ENCODE measurements at places on chromosomes 3 and 15.

DNA sequence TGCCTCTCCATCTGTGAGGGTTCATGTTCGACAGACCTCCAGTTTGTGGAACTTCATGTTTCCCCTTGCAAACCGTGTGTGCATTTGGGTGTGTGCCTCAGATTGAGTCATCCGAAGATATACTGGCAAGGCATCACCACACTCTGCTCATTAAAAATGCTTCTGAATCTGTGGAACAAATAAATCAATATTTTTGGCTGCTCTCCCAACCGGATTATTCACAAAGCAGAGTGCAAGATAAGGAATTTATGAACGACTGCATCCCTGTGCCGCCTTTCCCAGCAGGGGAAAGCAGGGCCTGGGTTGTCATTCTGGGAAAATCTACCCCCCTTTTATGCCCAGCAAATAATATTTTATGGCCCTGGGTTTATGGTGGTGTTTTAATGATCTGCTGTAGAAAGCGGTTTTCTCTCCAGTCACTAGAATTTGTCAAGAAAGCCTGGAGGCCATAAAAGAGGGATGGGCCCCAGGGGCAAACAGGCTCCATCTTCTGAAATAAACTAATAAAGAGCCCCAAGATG lies 4.2 kb upstream of the WNT5A start:
- no peak for DNase-seq

DNA sequence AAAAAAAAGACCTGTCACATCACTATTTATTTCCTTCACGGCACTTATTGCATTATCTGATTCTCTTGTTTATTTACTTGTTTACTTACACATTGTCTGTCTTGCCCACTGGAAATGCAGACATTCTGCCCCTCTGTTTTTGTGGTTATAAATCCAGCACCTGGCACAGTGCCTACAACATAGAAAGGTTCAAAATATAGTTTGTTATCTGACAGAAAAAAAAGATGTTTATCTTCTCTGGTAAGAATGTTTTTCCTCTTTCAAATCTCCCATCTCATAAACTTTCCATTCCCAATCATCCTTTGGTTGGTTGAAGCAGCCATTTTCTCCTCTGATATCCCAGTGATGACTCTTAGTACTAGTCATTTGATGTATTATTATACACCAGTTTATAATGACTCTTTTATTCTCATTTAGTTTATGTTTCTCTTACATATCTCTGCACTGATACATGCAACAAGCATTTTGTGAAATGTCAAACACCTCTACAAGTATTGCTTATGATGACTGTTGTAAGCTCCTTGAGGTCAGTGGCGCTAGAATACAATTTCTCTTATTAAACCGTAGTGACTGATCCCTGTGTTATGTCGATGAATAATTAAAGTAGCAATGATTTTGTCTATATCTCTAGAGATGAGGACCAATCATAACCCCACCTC lies 398.4 kb upstream of the TBL1XR1 start:
- DNase-seq: no peak

GRCh38 chr3:103949693-103950092 lies 1417.0 kb upstream of the ALCAM start:
- DNase-seq: no peak

DNA sequence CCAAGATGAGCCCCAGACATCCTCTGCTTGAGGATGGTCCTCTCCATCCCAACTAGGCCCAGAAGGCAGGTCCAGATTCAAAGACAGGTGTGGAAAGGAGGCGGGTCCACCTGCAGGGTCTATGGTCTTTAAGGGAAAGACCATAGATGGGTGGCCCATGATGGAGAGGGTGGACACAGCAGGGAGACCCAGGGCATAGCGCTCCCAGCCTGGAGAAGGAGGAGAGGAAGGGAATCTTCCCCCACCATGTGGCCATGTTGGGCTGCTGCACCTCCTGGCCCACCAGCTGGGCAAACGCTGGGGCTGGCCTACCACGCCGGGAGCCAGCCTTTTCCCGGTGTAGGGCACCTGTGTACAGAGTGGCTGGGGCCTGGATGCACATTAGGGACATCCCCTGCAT lies 265.2 kb upstream of the TLE3 start:
- no peak for DNase-seq

DNA sequence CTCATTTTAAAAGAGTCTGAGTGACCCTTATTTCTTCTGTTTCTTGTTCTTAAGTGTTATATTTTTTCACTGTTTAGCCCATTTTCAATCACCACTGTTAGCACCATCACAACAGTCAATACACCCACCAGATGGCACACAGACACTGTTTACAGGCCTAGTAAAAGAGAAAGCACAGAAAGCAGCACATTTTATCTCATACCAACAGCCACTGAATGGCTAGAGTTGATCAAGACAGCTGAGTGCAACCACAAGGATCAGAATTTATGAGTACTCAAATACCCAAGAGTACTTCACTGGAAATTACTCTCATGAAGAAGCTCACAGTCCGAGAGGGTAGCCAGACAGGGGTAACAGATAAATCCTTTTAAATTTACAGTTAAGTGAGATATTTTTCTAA lies 127.0 kb downstream of the TFDP2 start:
- no peak for DNase-seq

GRCh38 chr3:4988983-4989834 lies 10.0 kb downstream of the BHLHE40 start:
- no peak for DNase-seq

- DNase-seq: no peak
Observed at GRCh38 chr3:169158379-169158778, 505.1 kb downstream of the MECOM start.

- no peak for DNase-seq
Observed at GRCh38 chr3:169179722-169180121, 483.8 kb downstream of the MECOM start.

GRCh38 chr3:69817988-69818387 lies 78.7 kb downstream of the MITF start:
- no peak for DNase-seq

GRCh38 chr3:17738921-17739320 lies 3.5 kb downstream of the TBC1D5 start:
- no peak for DNase-seq

GRCh38 chr3:109066864-109067263 lies 51.1 kb downstream of the MORC1 start:
- DNase-seq: no peak

GRCh38 chr15:80203361-80203885 lies 48.6 kb downstream of the CTXND1 start:
- DNase-seq: no peak

DNA sequence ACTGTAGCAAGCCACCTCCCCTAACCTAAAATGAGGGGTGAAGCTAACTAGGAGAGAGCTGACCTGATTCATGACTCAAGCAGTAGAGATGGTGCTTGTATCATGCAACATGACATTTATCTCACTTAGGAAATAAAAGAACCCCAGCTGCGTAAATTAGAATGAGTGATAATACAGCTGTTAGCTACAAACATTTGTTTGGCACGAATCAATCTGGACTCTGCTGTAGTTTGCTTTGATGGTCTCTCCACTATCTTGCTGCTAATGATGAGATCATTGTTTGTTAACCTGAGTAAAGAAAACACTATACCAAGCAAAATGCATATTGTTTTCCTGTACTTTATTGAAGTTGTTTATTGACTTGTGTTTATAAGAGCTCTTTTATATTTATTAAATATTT lies 92.6 kb downstream of the ALDH1A2 start:
- no peak for DNase-seq

- DNase-seq: no peak
Observed at GRCh38 chr3:139846729-139847128, 88.3 kb upstream of the CLSTN2 start.

- DNase-seq: no peak
Observed at GRCh38 chr3:130820976-130821375, 72.9 kb upstream of the ATP2C1 start.

DNA sequence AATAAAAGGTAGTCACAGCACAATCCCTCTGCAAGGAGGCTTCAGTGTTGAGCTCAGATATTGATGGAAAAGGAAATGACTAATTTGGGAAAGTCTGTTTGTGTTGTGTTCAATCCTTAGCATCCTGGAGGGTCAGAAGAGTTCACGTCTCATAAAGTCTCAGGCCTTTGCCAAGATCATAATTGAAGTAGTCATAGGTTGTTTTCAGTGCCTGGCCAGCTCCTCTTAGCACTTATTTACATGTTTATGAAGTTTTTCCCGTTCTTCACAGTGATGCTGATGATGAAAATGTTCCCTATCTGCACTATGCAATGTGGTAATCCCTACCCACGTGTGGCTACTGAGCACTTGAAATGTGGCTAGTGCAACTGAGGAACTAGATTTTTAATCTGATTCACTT lies 61.6 kb upstream of the TGFBR2 start:
- DNase-seq: no peak

DNA sequence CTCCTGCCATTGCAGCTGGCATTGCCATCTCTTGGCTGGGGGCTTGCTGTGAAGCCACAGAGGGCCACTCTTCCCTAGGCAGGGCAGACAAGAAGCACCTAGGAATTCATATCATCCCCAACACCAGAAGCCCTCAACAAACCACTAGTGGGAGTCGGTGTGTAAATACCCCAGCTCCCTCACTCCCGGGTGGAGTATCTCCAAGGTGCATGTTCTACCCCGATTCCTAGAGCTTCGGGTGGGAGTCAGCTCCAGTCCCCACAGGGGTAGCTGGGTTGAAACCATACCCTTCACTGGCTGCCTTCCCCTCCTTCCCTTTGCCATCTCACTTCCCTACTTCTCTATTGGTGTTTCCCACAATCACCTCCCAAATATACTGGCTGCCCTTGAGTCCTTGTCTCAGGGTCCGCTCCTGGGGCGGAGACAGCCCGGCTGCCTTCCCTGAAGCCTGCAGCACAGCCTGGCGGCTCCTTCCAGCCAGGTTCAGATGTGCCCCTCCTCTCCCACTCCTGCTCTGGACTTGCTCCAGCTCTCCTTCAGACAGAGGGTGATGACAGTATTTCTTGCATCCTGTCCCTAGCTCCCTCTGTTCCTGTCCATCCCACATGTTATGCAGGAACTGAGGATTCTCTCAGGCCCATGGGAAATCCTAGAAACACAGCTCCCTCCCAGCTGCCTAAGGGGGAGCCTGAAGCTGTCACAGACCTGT lies 33.3 kb downstream of the FAM3D start:
- DNase-seq: no peak

DNA sequence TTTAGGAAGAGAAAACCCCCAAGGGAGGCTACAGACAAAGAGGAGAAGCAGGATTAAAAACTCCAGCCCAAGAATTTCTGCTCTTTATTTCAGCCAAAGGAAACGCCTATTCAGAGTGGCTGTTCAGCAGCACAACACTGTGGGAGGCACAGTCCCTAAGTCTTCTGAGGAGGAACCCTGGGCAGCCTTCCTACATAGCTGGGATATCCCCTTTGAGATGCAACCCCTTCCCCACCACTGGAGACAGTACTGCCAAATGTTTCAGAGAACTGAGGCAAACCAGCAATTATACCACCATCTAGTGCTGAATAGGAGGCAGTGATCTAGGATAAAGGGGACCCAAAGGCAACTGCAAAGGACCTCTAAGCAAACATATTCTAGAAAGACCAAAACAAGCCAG lies 168.1 kb downstream of the VPS13C start:
- DNase-seq: no peak

- DNase-seq: no peak
Observed at GRCh38 chr3:12768579-12769527, 9.8 kb upstream of the TMEM40 start.

GRCh38 chr3:116563351-116563750 lies 118.1 kb upstream of the LSAMP start:
- DNase-seq: no peak

DNA sequence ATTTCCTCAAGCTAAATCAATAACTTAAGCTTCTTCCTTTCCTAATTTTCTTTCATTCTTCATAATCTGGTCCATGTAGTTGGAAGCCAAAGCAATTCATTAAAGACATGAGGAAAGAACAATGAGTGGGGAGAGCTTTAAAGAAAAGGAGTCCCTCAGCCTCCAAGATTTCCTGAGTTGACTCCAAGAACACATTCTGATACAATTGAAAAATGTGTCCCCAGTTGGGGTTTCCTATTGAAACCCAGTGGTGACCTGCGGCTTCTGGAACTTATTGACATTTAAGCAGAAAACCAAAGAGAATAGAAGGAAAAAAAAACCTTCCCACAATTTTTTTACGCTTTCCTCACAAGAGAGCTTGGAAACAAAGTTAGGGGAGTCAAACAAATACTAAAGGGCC lies 37.0 kb downstream of the ATP8B4 start:
- DNase-seq: no peak

DNA sequence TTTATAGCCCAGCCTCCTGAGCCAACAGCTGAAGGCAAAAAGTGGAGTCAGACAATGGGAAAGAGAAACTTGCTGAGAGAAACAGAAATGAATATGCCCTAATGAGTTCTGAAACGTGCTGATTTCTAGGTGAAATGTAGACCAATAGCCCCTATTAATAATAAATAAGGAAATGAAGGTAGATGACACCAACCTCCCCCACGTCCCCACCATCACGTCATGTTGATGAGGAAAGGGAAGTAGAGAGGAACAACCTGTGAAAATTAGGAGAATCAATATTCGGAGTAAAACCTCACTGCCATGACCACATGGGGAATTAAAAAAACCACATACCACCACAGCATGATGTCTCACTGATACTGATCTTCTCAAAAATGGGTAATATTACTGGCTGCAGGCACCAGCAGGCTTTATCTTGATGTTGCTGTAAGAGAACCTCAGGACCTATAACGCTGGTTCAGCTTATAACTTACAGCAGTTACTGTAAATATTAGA lies 64.0 kb downstream of the KAT2B start:
- DNase-seq: no peak

GRCh38 chr15:60706145-60706544 lies 227.2 kb upstream of the ICE2 start:
- DNase-seq: no peak

GRCh38 chr3:41450416-41451231 lies 251.3 kb downstream of the CTNNB1 start:
- no peak for DNase-seq

GRCh38 chr3:89584398-89584797 lies 477.0 kb downstream of the EPHA3 start:
- no peak for DNase-seq

DNA sequence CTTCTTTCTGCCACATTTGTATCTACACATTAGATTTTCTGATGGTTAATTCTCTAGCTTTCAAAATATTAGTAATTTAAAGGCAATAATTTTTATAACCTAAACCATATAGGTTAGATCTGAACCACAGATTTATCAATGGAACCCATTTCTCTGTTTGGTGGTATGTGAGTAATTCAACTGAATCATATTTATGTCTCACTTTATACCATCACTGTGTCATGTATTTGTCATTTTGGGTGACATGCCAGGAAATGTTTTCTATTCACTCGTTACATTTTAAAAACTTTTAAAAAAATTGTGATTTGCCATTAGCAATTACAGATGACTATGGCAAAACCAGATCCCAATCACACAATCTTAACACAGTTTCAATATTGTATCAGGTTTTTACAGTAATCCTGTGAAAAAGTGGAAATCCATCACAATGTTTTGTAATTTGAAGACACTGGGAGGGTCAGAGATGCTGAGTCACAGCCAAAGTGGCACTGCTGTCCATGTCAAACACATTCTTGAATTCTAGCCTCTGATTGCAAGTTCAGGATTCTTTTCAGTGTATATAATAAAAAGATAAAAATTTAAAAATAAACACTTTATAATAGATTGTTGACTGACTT lies 356.0 kb upstream of the RBMS3 start:
- no peak for DNase-seq

GRCh38 chr3:153070511-153070868 lies 91.5 kb upstream of the RAP2B start:
- no peak for DNase-seq

- DNase-seq: no peak
Observed at GRCh38 chr15:82750831-82751180, 41.1 kb upstream of the AP3B2 start.

GRCh38 chr15:60411774-60412425 lies 14.1 kb upstream of the ANXA2 start:
- DNase-seq: no peak
